ENCODE measurements at places on chromosomes 13 and 19.
A peak's percentile ranks its signal among the peaks of the same experiment; 100 is the strongest.

DNA sequence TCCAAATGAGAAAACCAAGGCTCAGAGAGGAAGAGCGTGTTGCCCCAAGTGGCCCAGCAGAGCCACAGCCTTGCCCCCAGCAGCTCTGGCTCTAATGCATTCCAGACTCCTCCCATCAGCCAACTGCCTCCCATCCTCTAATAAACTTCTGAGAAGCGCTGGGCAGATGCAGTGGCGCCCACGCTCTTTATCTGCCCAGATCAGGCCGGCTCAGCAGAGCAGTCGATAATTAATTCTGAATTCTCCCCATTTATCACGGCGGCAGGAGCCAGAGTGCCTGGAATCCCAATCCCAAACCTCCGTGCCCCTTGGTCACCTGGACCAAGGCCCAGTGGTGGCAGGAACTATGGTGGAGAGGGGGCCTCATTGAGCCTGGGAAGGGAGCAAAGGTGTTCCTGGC is 13.9 kb downstream of the TINCR start:
- no peak for DNase-seq

DNA sequence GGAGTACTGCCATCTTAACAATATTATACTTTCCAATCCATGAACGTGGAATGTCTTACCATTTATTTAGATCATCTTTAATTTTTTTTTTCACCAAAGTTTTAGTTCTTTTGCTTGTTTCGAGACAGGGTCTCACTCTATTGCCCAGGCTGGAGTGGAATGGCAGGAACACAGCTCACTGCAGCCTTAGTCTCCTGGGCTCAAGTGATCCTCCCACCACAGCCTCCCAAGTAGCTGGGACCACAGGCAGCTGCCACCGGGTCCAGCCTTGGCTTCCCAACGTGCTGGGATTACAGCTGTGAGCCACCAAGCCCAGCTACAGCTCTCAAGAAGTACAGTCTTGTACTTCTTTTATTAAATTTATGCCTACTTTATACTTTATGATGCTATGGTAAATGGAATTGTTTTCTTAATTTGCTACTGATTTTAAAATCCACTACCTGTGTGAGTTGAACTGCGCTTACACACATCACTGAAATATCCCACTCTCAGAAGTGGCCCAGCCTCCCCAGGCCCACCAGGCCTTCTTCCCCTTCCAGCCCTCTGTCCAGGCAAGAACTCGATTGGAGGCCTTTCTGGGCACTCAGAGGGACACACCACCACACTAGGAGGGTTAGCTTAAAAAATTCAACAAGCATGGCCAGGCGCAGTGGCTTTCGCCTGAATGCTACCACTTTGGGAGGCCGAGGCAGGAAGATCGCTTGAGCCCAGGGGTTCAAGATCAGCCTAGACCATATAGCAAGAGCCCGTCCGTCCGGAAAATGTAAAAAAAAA is 1.0 kb upstream of the PGLS start:
- no peak for DNase-seq

DNA sequence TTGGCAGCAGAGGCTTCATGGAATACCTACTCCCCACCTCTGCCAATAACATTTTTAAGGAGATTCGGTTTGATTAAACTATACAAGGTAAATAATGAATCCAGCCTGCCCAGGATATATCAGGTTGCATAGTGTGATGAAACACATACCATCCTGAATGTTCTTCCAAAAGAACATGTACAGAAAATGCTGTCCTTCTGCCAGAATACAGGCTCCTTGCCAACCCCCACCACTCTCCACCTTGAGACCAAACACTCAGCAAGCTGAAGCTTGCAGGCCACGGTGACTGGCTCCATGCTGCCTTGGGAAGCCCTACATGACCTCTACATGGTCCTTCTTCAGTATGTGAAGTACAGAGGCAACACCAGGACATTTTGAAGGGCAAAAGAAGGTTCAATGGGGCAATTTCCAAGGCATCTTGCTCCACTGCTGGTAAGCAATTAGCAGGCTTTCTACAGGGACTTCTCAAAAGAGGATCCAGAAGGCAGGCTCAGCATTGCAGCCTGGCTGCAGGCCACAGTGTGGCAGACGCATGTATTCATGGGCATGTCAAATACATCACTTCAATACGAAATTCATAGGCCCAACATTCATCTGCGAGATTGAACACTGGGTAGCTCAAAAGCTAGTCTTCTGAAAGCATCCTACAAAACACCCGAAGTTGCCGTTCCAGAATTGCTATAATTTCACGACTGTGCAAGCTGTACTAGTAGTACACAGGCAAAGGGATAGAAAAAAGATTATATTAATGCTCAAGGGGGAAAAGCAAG is 62.4 kb upstream of the SERP2 start:
- DNase-seq: no peak

DNA sequence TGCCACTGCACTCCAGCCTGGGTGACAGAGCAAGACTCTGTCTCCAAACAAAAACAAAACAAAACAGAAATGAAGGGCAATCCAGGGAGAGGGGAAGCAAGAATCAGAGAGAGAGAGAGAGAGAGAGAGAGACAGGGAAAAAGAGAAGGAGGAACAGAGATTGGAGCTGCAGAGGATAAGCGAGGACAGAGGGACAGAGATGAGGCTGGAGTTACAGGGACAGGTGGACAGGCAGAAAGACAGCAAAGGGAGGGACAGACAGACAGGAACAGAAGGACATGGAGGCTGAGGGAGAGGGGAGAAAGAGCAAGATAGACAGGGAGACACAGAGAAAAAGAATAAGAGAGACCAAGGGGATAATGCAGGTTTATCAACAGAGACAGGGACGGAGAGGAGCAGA is 1.3 kb upstream of the CRX start:
- DNase-seq: no peak

GRCh38 chr19:41951686-41952172 is 7.4 kb downstream of the RABAC1 start:
- DNase-seq: peak; percentile 91

GRCh38 chr19:15015946-15016542 is 33.2 kb upstream of the CASP14 start:
- DNase-seq: no peak

DNA sequence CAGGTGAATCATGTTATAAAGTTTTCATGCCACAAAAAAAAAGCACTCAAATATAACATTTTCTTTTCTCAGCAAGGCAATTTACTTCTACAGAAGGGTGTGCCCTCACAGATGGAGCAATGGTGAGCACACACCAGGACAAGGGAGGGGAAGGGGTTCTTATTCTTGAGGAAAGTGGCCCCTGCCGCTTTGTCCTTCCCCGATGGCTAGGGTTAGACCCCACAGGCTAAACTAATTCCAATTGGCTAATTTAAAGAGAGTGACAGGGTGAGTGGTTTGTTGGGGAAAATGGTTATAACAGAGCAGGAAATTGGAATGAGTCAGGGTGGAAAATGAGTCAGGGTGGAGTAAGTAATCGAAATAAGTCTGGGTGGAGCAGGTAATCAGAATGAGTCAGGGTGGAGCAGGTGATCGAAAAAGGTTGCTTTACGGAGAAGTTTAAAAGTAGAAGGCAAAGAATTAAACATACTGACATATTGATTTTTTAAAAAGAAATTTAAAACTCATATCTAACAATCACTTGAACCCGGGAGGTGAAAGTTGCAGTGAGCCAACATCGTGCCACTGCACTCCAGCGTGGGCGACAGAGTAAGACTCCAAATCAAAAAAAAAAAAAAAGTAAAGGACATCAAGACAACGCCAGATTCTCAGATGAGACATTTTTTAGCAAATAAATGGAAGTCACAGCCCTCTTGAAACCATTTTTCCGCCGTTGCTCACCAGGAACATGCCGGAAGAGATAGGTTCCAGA is 813 bp downstream of the ZNF562 start:
- DNase-seq: no peak

DNA sequence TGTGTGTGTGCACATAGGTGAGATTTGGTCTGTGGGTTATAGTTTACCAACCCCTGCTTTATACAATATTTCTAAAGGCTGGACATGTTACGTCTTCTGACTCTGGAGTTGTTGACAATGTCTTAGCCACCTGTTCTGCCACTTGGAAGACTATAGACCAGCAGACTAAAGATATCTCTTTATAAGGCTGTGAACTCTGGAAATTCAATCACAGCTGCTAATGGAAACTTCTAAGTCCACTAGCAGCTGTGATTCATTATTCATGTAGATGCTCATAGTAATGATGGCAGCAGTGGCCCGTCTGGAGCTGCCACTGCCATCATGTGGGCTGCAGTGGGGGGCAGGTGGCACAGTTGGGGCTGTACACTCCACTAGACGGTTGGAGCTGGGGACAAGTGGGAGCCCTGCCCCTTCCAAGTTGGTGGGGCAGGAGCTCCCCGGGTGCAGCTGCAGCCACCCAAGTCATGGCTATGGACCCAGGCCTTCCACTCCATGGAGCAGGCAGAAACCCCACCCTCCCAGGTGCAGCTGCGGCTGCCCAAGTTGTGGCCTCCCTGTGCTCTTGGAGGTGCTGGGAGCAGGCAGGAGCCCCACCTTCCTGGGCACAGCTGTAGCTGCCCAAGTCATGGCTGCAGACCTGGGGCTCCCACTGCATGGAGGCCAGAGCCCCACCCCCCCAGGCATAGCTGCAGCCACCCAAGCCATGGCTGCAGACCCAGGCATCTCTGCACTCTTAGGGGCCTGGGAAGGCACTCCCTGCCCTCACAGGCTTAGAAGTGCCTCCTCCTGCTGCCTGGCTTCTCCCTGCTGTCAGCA is 8.8 kb downstream of the IGFL4 start:
- DNase-seq: no peak

- DNase-seq: no peak
Observed at GRCh38 chr19:33720691-33721682, 75.7 kb upstream of the KCTD15 start.

- DNase-seq: no peak
Observed at GRCh38 chr13:35876601-35877000, 254.6 kb downstream of the DCLK1 start.

DNA sequence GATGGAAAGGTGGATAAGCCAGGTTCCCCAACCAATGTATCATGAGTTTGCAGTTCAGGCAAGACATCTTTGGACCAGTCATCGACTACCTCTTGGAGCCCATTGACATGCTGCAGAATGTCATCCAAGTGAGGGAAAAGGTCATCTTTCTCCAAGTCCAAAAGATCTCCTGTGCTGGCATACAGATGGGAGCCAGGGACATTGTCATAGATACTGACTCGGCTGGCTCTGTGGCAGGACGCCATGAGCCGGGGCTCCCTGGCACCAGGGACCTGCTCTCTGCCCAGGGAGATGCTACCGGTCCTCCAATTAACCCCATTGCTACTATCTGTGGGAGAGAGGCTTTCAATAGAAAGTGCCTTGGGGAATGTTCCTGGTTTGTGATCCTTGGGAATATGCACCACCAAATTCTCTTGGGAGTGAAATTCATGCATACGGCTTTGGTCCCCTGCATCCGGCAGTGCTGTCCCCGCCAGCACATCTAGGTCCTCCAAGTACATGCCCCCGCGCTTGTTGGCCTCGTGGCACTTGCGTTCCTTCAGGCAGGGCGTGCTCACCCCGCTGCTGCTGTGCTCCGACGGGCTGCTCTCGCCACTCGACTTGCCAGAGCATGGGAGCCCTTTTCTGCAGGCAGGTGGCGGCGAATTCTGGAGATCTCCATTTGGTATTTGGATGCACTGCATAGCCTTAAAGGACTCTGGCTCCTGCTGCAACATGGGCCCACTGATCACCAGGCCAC is 113.0 kb downstream of the KL start:
- no peak for DNase-seq

- DNase-seq: no peak
Observed at GRCh38 chr19:7628589-7629311, 595 bp downstream of the XAB2 start.

GRCh38 chr13:104510422-104510821 is 1444.2 kb upstream of the SLC10A2 start:
- DNase-seq: no peak

DNA sequence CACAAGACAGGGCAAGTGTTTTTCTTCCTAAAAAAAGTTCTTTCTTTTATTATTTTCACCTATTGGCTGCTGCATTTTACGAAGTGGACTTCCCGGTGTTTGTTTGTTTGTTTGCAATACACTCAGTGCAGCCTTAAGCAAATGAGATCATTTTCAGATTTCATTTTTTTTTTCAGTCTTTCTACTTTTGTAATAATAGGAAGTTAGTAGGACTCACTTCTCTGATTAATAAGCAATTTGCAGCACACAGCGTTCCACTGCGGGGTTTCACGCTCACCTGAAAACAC is 128.3 kb downstream of the STK24 start:
- no peak for DNase-seq

Measured in posterior cingulate gyrus (tissue), 11 donors.